ENCODE measurements at places on chromosomes 7 and 10. TPM values are rescaled to one million over a fixed set of nuclear protein-coding genes. Genes with fewer than 3 reads are reported as not detected.
A peak's percentile ranks its signal among the peaks of the same experiment; 100 is the strongest.

The MALRD1 gene
- not detected for total RNA-seq

The GIMAP8 gene
- total RNA-seq: not detected

The PLPP4 gene
- total RNA-seq: 0.86 TPM

DNA sequence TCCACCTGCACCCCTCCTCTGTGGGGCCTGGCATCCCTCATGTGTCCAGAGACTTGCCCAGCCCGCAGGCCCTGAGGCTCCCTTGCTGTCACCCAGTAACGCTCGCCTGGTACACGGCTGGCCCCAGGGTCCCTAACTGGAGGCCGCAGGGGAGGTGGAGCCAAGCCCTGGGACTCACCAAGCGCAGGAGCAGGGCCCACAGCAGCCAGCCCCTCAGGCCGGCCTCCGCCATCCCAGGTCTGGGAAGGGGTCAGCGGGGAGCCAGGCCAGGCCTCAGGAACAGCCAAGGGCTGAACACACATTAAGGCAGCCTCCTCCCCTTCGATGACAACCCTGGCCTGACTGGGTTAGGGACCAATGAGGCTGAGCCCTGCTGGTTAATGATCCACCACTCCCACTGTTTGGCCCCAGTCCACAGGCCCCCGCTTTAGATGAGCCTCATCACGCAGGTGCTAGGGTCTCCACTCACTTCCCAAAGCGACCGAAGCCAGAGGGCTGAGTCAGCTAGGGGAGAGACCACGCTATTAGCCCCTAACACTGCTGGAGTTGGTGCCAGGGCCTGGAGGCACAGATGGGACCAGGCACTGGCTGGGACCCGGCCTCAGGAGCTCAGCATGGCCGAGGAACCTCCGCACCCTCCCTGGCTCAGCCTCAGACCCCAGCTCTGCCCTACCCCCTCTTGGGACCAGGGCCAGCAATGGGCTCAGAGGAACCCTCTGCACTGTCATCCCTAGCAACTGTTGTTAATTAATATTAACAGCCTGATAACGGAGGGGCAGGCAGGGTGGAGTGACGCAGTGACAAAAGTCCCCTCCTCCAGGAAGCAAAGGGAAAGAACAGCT lies at the start of gene NPC1L1:
Gene NPC1L1 (minus strand): TSS at position 303 of the 842 bp plus-strand sequence. CDS start 71 bp downstream, at position 232.
- H3K4me1 ChIP-seq: peaks cover 17% of the 10 kb centered on the region
- DNase-seq: no peak
- H3K4me3 ChIP-seq: no peak within 1 kb of the TSS

DNA sequence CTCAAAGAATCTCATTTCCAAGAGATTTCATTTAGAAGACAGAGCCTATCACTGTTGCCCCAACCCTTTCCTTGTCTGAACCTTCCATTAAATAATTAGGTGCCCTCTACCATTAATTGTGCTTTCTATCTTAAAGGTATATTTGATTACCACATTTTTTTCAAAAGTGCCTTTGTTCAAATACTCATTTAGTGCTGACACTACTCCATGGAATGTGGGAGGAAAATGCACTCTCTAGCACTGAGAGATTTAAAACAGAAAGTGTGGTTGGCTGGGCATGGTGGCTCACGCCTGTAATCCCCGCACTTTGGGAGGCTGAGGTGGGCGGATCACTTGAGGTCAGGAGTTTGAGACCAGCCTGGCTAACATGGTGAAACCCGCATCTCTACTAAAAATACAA lies 119.8 kb downstream of the CACNA2D1 start:
- peaks cover 19% of the 10 kb centered on the region for H3K27me3 ChIP-seq
- H3K4me3 ChIP-seq: no peak overlapping the region
- H3K4me1 ChIP-seq: no peaks in the 10 kb centered on the region

DNA sequence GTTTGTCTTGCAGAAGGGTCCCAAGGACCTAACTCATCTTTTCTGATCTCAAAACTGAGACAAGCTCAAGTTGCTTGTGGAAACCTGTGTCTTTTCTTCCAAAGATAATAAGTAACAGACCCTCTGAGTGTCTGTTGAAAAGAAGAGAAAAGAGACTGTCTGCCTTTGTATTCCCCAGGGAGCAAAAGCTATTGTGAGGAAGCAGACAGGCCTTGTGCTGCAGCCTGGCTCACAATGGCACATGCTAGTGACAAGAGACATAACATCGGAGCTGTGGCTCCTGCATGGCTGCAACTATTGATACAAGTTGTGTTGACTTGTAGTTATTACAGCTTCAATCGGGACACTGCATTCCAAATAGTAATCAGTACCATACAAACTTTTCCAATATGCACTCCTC lies 202.9 kb downstream of the DKK1 start:
- H3K36me3 ChIP-seq: no peaks in the 10 kb centered on the region
- peak overlapping the region; percentile 42 for H3K27ac ChIP-seq
- no peak for DNase-seq
- no peak overlapping the region for H3K4me3 ChIP-seq
- H3K27me3 ChIP-seq: no peaks in the 10 kb centered on the region

DNA sequence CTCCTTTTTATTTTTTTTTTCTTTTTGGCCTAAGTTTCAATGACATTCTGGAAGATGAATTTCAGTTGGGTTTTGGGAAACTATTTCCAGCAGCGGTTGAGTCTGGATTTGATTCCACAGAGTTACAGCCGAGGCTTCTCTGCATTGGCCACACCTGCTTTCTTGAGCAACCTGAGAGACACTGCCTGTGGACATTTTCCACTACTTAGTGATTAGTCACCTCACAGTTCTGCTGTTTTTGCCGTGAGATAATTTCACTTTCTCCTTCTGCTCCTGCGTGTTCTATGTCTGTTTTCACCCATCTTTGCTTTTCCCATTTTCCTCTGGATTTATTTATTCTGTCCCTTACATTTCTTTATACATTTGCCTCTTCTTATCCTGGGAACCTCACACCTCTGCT lies 243.0 kb downstream of the BICC1 start:
- H3K36me3 ChIP-seq: no peaks in the 10 kb centered on the region
- H3K27ac ChIP-seq: peak overlapping the region; percentile 90
- peak overlapping the region; percentile 75 for H3K4me3 ChIP-seq

DNA sequence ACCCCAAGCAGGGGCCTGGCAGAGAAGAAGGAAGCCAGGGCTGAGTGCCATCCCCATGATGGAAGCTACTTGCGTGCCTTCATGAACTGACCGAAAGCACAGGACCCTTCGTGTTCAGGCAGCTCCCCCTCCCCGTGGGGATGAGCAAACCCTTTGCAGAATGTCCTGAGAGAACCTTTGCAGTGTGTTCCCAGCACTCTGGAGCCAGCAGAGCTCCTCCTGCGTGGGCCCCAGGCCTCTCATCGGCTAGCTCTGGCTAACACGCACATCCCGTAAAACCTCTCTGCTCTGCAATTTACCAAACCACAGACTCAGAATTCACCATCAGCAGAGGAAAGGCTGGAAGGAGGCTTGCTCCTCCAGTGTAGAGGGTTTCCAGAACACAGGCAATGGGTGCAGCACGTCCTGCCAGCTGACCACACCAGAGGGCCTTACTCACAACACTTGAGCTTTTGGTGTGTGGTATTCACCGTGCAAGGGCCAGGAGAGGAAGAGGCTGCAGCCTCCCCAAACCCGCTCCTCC lies 3.1 kb downstream of the SH3PXD2A start:
- no peaks in the 10 kb centered on the region for H3K27me3 ChIP-seq
- H3K27ac ChIP-seq: no peak overlapping the region
- H3K36me3 ChIP-seq: peaks cover 7% of the 10 kb centered on the region
- H3K4me3 ChIP-seq: no peak overlapping the region
- no peak for DNase-seq

- DNase-seq: peak; percentile 80
- no peaks in the 10 kb centered on the region for H3K36me3 ChIP-seq
- no peak overlapping the region for H3K4me3 ChIP-seq
- peaks cover 7% of the 10 kb centered on the region for H3K4me1 ChIP-seq
- H3K27me3 ChIP-seq: no peaks in the 10 kb centered on the region
Observed at GRCh38 chr7:152383341-152384234, 52.2 kb downstream of the KMT2C start.

GRCh38 chr7:123655614-123656013 lies at the start of gene LMOD2:
LMOD2 (plus strand) TSS chr7:123655866; CDS start chr7:123655964, 98 bp downstream.
- H3K36me3 ChIP-seq: no peaks in the 10 kb centered on the region
- no peaks in the 10 kb centered on the region for H3K27me3 ChIP-seq
- H3K4me3 ChIP-seq: no peak within 1 kb of the TSS
- DNase-seq: no peak
- no peak within 1 kb of the TSS for H3K27ac ChIP-seq

DNA sequence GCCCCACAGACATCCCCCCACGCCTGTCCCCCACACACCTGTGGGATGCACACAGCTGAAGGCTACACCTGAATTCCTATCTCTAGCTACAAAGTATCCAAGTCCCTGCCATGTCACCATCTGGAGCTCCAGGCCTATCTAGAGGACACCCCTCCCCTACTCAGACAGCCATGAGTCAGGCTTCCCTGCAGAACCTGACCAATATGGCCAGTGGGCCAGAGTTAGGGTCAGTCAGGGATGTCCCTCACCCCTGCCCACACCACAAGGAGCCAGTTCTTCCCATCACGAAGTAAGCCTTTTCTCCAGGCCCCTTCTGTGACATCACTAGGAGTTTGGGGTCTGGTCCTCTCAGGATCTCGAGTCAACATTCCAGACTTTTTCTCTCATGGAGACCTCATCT lies 10.6 kb upstream of the SLC18A3 start:
- H3K36me3 ChIP-seq: no peaks in the 10 kb centered on the region
- peaks cover 15% of the 10 kb centered on the region for H3K27me3 ChIP-seq
- no peak overlapping the region for H3K4me3 ChIP-seq
- DNase-seq: no peak

DNA sequence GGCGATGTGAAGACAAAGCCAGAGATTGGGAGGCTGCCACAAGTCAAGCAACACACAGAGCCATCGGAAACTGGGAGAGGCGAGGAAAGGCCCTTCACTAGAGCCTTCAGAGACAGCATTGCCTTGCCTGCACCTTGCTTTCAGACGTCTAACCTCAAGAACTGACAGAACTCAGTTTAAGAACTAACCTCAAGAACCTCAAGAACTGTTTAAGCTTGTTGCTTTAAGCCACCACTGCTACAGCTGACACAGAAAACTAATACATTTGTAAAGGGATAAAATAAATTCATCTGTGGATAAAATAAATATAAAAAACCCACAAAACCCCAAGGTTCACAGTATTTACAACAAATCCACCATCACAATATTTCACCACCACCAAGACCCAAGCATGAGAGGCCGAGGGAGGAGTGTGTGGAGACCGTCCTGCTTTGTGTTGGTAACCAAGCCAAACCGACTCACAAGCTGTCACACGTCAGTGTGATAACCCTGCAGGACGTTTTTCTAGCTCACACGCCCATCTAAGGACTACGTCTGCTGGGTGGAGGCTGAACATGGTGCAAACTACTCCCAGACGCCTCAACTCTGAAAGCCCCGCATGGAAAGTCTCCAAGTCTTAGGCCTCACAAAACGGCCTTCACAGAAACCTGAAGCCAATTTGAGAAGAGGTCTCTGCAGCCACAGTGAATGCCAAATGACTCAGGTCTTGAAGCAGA lies 116.8 kb downstream of the ABLIM1 start:
- H3K36me3 ChIP-seq: peaks cover 12% of the 10 kb centered on the region
- peaks cover 12% of the 10 kb centered on the region for H3K4me1 ChIP-seq
- peak overlapping the region; percentile 9 for H3K27ac ChIP-seq
- H3K27me3 ChIP-seq: no peaks in the 10 kb centered on the region
- DNase-seq: peak; percentile 54

DNA sequence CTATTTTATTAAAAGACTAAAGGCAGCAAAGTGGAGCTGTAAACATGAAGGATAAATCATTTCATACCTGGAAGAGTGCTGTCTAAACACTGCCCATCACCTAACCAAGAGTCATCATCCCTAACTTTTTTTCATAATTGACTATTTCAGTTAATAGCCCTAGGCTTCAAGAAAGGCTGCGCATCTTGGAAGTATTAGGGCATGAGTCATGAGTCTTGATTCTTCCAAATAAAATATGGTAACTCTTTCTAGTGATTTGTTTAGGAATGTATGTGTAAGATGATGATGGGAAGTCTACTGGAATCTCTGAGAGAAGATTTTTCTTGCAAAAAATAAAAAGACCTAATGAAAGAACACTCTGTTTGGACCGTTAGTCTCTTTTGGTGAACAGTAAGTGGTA lies 207.7 kb upstream of the AHR start:
- peaks cover 27% of the 10 kb centered on the region for H3K4me1 ChIP-seq
- DNase-seq: peak; percentile 80
- H3K4me3 ChIP-seq: no peak overlapping the region
- H3K27me3 ChIP-seq: no peaks in the 10 kb centered on the region
- H3K36me3 ChIP-seq: no peaks in the 10 kb centered on the region
- no peak overlapping the region for H3K27ac ChIP-seq

GRCh38 chr10:44660271-44660670 lies 250.9 kb upstream of the TMEM72 start:
- H3K36me3 ChIP-seq: no peaks in the 10 kb centered on the region
- no peak for DNase-seq
- H3K27me3 ChIP-seq: no peaks in the 10 kb centered on the region
- no peak overlapping the region for H3K4me3 ChIP-seq

DNA sequence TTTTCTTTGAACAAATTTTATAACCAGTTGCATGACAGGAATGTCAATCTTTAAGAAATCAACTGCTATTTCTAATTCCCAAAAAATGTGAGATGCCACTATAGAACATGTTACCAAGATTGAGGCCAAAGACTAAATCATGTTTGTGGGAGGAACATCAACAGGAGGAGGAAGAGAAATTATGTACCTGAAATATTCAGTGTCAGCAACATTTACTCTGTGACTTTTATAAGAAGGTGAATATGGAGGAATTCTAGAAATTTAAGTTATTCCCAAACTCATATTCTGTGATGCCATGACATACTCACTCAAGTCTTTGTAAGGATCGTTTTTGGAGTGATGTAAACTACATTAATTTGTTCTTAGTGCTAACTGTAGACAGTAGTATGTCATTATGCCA lies 408.4 kb downstream of the SH2D4B start:
- H3K4me1 ChIP-seq: no peaks in the 10 kb centered on the region
- no peak overlapping the region for H3K4me3 ChIP-seq
- peaks cover 5% of the 10 kb centered on the region for H3K36me3 ChIP-seq
- H3K27me3 ChIP-seq: peaks cover 74% of the 10 kb centered on the region
- DNase-seq: no peak
